ENCODE measurements at places on chromosomes 3 and 15.

- DNase-seq: no peak
Measured at GRCh38 chr15:64521726-64522164, 61.4 kb downstream of the ZNF609 start.

DNA sequence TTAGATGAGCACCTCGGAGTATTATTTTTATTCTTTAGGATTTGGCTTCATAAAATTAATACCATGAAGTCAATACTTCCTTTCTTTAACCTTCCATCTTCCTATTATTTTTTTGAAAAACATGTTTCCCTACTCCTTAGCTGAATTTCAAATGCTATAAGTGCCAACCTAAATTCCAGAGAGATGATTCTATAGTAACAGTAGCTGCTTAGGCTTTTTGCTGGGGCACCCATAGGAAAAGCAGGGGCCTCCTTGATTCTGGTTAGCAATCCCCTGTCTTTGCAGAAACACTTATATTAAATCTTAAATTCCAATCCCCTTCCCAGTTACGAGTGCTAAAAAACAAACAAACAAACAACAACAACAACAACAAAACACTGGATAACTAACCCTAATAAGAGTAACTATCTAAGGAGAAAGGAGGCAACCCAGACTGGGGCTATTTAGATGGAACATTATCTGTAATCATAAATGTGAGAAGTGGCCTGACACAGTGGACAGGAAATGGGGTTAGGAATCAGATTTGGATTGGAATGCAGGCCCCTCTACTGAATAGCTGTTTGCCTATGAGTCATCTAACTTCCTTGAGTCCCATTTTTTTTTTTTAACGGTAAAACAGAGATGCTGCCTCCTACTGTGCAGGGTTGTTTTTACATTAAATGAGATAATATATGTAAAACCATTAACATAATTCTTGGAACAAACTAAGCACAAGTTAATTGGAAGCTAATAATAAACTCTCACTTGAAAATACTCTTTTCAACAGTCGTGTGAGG is 148.1 kb downstream of the WDR72 start:
- DNase-seq: no peak

- DNase-seq: no peak
Measured at GRCh38 chr3:113193288-113193687, 18.1 kb upstream of the BOC start.

GRCh38 chr15:77702211-77702957 is 69.7 kb upstream of the LINGO1 start:
- no peak for DNase-seq

GRCh38 chr15:59531066-59531675 is 80.4 kb upstream of the GCNT3 start:
- DNase-seq: no peak

GRCh38 chr15:25054329-25054728 is 99.5 kb downstream of the SNRPN start:
- no peak for DNase-seq

- no peak for DNase-seq
Measured at GRCh38 chr3:144051211-144051610, 79.6 kb downstream of the DIPK2A start.

DNA sequence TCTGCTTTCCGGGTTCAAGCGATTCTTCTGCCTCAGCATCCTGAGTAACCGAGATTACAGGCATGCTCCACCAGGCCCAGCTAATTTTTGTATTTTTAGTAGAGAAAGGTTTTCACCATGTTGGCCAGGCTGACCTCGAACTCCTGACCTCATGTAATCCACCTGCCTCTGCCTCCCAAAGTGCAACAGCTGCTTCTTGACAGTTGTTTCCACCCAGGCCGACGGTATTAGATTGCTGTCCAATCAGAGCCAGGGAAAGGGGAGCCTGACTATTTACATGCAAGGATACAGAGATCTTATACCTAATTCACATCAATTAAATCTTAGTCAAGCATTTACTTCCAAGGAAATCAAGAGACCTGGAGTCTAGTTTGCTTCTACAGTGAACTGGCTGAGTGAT is 4.0 kb upstream of the CAPN3 start:
- DNase-seq: no peak

GRCh38 chr3:1381647-1382036 is 288.8 kb downstream of the CNTN6 start:
- no peak for DNase-seq

- DNase-seq: no peak
Measured at GRCh38 chr3:158737976-158738615, 5.8 kb upstream of the RARRES1 start.

DNA sequence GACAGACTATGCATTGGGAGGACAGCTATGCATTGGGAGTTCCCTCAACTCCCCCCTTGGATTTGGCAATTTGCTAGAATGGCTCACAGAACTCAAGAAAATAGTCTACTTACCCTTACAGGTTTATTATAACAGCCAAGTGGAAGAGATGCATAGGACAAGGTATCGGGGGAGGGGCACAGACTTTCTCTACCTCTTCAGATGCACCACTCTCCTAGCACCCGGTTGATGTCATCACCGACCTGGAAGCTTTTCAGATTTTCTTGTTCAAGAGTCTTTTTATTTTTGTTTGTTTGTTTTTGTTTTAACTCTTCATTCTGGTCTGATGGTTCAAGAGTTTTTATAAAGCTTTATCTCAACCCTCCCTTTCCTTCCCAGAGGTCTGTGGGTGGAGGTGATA is 20.7 kb upstream of the ADAMTS9 start:
- no peak for DNase-seq

- no peak for DNase-seq
Measured at GRCh38 chr3:188584162-188584529, 430.2 kb downstream of the LPP start.

DNA sequence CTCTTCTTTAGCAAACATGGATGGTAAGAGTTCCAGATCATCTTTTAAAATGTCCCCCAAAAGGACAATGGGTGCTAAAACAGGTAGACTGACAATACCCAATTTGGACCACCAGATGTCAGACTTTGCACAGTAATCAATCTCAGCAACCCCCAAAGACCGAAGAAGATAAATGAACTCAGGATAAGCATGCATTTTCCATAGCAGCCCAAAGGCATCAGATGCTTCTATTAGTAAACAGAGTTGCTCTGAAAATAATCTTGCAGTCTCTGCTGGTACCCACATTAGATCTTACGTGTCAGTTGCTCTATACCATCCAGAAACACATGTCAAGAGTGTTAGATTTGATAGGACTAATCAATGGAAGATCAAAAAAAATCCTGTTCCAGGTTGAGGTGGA is 20.6 kb downstream of the MYH15 start:
- DNase-seq: peak; percentile 34

GRCh38 chr15:81255958-81256320 is 59.3 kb downstream of the IL16 start:
- no peak for DNase-seq

GRCh38 chr15:87752250-87752951 is 504.1 kb downstream of the NTRK3 start:
- no peak for DNase-seq

GRCh38 chr3:31670136-31670535 is 137.4 kb downstream of the STT3B start:
- no peak for DNase-seq

DNA sequence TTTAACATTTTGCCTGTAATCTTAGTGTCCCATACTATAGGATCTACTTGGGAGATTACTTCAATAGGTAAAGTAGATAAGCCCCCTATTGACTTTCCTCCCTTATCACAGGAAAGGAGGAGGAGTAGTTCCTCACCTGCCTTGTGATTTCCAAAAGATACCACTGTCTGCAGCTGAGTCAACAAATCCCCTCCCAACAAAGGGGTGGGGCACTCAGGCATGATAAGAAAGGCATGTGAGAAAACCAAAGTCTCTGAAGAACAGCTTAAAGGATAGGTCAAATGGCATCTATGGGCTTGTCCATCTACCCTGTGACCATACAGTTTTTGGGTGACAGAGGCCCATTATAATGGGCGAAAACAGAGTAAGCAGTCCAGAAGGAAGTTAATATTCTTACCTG is 71.3 kb upstream of the WNT7A start:
- DNase-seq: no peak

- peak; percentile 7 for DNase-seq
Measured at GRCh38 chr3:56725175-56725574, 42.1 kb upstream of the TASOR start.

DNA sequence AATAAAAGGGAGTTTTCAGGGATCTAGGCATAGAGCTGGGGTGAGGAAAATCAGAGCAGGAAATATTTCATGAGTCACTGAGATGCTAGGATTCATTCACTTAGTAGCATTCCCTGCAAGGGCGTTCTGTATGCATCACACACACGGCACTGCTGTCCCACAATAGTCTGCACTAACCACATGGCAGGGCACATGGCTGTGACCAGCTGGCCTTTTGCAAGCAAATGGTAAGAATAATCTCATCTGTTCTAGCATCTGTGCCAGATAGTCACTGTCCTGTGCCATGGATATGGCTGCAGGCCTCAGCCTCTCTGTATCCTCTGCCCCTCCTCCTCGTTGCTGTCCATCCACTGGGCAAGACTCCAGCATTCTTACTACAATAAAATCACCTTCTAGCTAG is 37.8 kb downstream of the BOC start:
- no peak for DNase-seq

- DNase-seq: no peak
Measured at GRCh38 chr3:81749265-81749664, 12.2 kb downstream of the GBE1 start.

GRCh38 chr3:142507241-142507640 is 59.4 kb upstream of the XRN1 start:
- DNase-seq: no peak

- no peak for DNase-seq
Measured at GRCh38 chr3:38579551-38580449, 69.7 kb downstream of the SCN5A start.

- no peak for DNase-seq
Measured at GRCh38 chr15:80804970-80805495, 25.9 kb downstream of the CEMIP start.

GRCh38 chr3:11774296-11774877 is 72.3 kb downstream of the TAMM41 start:
- DNase-seq: no peak

GRCh38 chr3:25558121-25558520 is 106.6 kb downstream of the TOP2B start:
- DNase-seq: no peak

- DNase-seq: no peak
Measured at GRCh38 chr3:161347726-161348125, 23.6 kb downstream of the SPTSSB start.

- DNase-seq: no peak
Measured at GRCh38 chr3:87072446-87072845, 81.5 kb upstream of the VGLL3 start.

- DNase-seq: no peak
Measured at GRCh38 chr3:184570489-184570888, 8.9 kb downstream of the EPHB3 start.

GRCh38 chr3:190673148-190673547 is 159.3 kb downstream of the IL1RAP start:
- no peak for DNase-seq

GRCh38 chr3:38136393-38136776 is 542 bp downstream of the ACAA1 start:
- no peak for DNase-seq

DNA sequence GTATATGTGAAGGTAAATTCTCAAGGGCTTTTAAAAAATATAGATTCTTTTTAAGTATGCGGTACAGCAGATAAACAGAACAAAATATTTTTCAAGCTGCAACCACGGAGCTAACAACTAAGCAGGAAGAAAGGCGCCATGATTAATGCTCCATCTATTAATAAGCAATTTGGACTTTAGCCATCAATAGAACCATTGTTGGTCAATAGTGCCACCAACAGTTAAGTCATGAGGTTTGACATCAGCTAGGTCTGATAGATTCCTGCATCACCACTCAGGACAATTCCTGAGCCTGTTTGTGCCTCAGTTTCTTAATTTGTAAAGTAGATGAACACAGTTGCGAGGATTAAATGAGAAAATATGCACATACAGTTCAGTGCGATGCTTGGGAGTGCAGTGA is 65.1 kb upstream of the FAM3D start:
- no peak for DNase-seq
